ENCODE measurements at places on chromosomes 4 and X. TPM values are rescaled to one million over a fixed set of nuclear protein-coding genes. Genes with fewer than 3 reads are reported as not detected.

Gene BANK1
- total RNA-seq, result 0.49 TPM

Gene DRP2
- not detected for total RNA-seq

GRCh38 chr4:44256414-44256813, 192.2 kb downstream of the KCTD8 start:
- no peak for DNase-seq

- no peak for DNase-seq
Observed at GRCh38 chr4:110159541-110159940, 38.9 kb downstream of the ELOVL6 start.

GRCh38 chrX:136635235-136635634, 12.7 kb upstream of the CD40LG start:
- DNase-seq, result no peak

DNA sequence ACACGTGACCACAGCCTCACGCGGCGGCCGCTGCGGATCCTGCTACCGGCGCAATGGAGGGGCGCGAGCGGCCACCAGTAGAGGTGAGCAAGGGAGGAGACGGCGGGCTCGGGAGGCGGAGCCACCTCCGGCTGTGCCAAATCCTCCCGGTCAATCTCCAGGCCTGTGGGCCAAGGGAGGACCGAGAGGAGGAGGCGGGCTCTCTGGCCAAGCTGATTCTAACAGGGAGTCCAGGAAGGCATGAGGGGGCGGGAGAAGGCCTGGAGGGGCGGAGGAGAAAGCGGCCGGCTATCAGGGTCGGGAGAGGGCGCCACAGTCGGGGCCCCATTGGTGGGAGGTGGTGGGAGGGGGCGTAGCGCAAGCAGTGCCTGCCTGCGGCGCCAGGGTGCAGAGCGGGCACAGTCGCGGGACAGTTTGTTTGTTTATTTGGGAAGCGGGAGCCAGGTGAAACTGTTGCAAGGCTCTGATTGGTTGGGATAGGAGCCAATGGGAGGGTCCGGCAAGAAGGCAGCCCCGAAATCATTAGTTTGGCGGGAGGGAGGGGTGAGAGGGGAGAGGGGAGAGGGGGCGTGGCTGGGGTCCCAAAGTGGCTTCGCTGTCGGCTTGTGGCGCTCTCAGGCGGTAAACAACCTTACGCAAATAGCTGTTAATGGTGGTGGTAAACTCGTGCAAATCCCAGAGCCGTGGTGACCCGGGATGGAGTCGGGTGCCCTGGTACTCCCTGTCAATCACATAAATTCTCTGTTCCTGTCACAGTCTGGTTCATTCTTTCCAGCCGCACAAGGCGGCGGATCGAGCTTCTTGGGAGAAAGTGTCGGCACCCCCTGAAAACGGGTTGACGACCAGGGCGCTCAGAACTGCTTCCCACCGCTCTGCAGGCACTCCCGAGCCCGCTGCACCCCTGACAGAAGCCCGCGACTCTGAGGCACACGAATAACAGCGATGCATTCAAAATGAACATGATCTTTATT, at the start of gene IRS4:
TSS of gene IRS4 (minus strand) at position 55 of the 971 bp plus-strand sequence.
- peak; percentile 48 for DNase-seq

All from uterus (tissue), 4 donors.